Right atrium auricular region (tissue), 2 donors: ENCODE measurements at places on chromosomes 6 and 20. TPM values are rescaled to one million over a fixed set of nuclear protein-coding genes. Genes with fewer than 3 reads are reported as not detected.

The ZNF165 gene
- total RNA-seq: 1.1 TPM

The NHLRC1 gene
- total RNA-seq: 1.8 TPM

The MYLK2 gene
- 0.12 TPM for total RNA-seq

The IL17F gene
- total RNA-seq: not detected

The SNHG17 gene
- total RNA-seq: 10.6 TPM

The RPL10A gene
- total RNA-seq: 831 TPM

The CFB gene
- 126 TPM for total RNA-seq
